ENCODE measurements at places on chromosomes 2 and 18. TPM values are rescaled to one million over a fixed set of nuclear protein-coding genes. Genes with fewer than 3 reads are reported as not detected.

The IL36B gene
- total RNA-seq = not detected

DNA sequence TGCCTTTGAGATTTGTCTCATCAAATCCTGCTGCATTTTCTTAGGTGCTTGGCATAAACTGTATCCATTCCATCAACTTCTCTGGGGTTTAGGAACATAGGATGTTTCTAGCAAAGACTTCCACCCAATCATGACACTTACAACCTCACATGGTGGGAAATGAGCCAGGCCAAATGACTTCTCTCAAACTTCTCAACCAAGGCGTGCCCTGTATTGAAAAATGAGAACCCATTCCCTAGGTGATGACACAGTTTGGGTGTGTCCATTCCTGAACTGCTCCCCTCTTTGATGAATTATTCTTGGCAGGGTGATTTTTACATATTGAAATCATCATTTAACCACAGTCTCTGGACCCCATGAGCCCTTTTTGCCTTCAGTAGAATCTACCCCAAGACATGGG is 161.1 kb downstream of the EN1 start:
- DNase-seq = no peak

The ZC3H6 gene
- 16.1 TPM for total RNA-seq

- DNase-seq = no peak
Measured at GRCh38 chr2:18474700-18475099, 85.8 kb downstream of the RDH14 start.

The LBX2 gene
- 0.43 TPM for total RNA-seq

GRCh38 chr2:26754539-26754938 is 9.5 kb upstream of the SLC35F6 start:
- DNase-seq = no peak

DNA sequence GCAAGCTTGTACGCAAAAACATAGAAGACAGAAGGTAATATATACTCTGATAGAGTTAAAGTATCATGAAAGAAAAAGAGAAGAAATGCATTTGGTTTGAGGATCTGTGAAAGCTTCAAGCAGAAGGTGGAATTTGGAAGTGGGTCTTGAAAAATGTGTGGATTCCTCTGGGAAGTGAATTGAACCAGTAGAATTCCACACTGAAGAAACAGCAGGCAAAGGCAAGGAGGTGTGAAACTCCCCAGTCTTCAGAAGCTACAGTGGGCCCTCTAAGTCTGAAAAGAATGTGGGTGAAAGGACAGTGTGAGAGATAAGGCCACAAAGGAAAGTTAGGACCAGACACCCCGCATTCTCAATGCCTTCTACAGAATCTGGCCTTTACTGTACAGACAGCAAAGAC is 25.6 kb downstream of the COBLL1 start:
- no peak for DNase-seq

GRCh38 chr2:235526166-235526565 is 32.3 kb downstream of the AGAP1 start:
- no peak for DNase-seq

- no peak for DNase-seq
Measured at GRCh38 chr2:18439716-18440115, 120.7 kb downstream of the RDH14 start.

The CHST9 gene
- 8.3 TPM for total RNA-seq

DNA sequence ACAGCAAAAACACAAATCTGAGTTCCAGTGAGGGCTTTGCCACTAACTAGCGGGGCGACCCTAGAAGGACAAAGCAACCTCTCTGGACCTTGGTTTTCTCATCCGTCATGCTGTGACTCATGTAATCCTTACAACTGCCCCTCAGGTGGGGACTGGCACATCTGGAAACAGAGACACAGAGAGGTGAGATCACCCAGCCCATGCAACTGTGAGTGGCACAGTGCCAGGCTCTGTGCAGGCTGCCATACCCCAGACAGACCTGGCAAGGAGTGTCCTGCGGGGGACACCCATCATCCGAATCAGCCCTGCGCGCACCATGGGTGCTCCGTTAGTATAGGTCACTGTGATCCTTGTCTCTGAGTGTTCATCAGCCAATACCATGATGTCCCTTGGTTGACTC is 198.3 kb downstream of the SMAD7 start:
- DNase-seq = no peak

The FBXO41 gene
- total RNA-seq = 0.87 TPM

The MYO5B gene
- 0.89 TPM for total RNA-seq

GRCh38 chr2:30367232-30368070 is 79.6 kb upstream of the LCLAT1 start:
- DNase-seq = no peak

- no peak for DNase-seq
Measured at GRCh38 chr2:159000072-159000471, 31.6 kb downstream of the TANC1 start.

The CYP27A1 gene
- 12.5 TPM for total RNA-seq

GRCh38 chr2:25787020-25787419 is 91.3 kb downstream of the ASXL2 start:
- DNase-seq = no peak

DNA sequence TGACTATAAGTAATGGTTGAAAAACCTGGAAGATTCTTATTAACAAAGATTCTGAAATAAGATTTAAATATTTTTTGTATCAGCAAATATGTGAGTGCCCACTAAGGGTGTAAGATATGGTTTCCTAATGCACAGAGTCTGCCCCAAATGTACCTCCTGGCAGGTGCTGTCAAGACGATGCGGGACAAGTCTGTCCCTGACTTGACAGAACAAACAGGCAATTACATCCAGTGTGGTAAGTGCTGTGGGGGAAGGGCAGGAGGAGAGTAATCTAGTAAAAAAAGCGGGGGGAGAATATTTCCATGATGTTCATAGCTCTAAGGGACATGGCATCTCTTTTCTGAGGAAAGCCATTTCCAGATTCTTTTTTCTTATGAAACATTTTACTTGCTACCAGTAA is 127.5 kb downstream of the COL4A4 start:
- no peak for DNase-seq

The DNAH6 gene
- 0.05 TPM for total RNA-seq

DNA sequence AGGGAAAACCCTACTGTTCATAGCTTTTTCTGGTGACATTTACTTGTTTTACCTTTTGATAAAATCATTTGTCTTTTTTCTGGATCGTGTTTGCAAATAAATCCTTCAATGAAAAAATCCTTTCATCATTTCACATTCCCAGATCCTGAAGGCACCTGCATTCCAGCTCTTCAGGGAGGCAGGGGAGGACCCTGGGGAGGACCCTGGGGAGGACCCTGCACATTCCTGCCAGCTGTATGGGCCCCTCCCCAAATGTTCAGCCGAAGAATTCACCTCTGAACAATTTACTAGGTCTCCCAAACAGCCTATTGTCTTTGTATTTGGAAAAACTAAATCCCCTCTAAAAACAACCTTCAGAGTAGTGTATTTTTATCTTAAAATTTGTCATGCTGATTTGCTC is 558.4 kb upstream of the ID2 start:
- DNase-seq = no peak

- no peak for DNase-seq
Measured at GRCh38 chr18:45765796-45766195, 41.8 kb downstream of the SLC14A1 start.

- no peak for DNase-seq
Measured at GRCh38 chr2:198518935-198519334, 714.5 kb downstream of the PLCL1 start.

The PTPRN gene
- total RNA-seq = not detected

GRCh38 chr18:9042766-9043481 is 59.6 kb upstream of the NDUFV2 start:
- no peak for DNase-seq

DNA sequence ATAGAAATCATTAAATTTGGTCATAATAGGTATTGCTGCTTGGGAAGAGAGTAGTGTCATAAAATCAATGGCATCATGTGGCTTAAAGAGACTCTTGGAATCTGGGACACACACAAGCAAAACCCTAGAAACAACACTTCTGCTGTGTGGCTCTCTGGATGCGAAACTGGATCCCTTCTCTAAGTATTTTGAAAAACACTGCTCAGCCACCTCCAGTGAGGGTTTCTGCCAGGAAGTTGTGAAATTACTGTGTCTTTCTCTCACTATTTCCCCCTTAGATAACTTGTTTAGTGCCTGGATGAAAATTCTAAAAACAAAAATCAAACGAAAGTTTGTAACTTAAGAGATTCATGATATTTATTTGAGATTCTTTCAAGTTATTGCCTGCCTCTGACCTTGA is 163.8 kb downstream of the RHBDD1 start:
- DNase-seq = no peak

- DNase-seq = no peak
Measured at GRCh38 chr2:240648650-240649275, 23.5 kb downstream of the GPR35 start.

DNA sequence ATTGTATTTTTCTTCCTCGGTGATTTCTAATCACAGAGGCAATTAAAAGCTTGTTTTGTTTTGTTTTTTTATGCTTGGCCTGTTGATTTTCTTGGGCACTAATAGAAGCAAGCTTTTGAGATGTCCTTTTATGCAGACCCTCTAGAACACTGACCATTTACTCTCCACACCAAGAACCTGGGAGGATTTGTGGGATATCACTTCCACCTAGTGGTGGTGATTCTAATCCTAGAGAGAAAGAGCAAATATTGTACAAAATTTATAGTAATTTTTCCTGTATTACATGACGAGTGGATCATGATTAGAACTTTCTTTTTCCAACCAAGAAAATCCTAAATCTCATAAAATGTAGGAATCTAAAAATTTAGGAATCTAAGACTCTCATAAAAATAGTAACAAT is 23.4 kb downstream of the NEMP2 start:
- DNase-seq = no peak

The RTP5 gene
- not detected for total RNA-seq

The PSTPIP2 gene
- total RNA-seq = 2.0 TPM

All from Right ventricle myocardium inferior (tissue), 1 donor.